Left lung (tissue), 14 donors: ENCODE measurements at places on chromosomes 1 and 21. TPM values are rescaled to one million over a fixed set of nuclear protein-coding genes. Genes with fewer than 3 reads are reported as not detected.

DNA sequence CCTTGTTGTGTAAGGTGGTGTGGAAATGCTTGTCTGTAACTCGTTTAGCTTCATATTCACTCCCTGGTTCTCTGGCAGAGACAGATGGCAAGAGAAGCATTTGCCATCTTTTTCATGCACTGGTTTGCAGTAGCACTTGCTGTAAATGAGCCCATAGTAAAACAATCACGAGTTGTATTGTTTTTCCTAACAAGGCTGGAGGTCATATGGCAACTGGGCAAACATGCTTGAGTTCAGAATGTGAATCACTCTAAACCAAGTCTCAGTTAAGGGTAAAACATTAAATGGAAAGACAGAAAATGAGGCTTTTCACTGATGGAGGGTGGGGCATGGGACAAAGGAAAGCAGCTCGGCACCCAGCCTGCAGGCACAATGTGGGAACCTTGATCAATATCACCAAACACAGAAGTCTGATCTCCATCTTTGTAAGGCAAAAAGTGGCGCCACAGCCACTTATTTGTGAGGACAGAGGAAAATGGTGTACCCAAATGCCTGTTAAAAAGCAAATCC, 26.5 kb upstream of the LPAR3 start:
- no peaks in the 10 kb centered on the region for H3K4me1 ChIP-seq
- DNase-seq, result no peak
- H3K4me3 ChIP-seq, result no peak overlapping the region

DNA sequence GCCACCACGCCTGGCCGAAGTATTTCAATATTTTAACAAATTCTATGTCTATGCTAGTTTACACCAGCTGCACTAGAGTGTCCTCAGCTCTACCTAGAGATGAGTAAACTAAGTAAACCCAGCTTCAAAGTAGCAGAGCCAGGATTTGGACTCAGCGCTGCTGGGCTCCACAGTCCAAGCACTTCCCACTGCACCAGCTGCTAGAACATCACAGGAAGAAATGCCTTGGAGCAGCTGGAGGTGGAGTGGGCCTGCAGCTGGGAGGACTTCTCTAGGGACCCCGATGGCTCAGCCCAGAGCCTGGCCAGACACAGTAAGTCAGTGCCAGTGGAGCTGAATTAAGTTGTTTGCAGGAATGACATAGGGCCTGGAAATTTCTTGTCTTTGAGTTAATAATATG, 10.2 kb upstream of the SMIM12 start:
- no peak for DNase-seq
- no peak overlapping the region for H3K4me3 ChIP-seq
- H3K27me3 ChIP-seq, result peaks cover 5% of the 10 kb centered on the region
- H3K4me1 ChIP-seq, result peaks cover 21% of the 10 kb centered on the region
- no peak overlapping the region for H3K27ac ChIP-seq

DNA sequence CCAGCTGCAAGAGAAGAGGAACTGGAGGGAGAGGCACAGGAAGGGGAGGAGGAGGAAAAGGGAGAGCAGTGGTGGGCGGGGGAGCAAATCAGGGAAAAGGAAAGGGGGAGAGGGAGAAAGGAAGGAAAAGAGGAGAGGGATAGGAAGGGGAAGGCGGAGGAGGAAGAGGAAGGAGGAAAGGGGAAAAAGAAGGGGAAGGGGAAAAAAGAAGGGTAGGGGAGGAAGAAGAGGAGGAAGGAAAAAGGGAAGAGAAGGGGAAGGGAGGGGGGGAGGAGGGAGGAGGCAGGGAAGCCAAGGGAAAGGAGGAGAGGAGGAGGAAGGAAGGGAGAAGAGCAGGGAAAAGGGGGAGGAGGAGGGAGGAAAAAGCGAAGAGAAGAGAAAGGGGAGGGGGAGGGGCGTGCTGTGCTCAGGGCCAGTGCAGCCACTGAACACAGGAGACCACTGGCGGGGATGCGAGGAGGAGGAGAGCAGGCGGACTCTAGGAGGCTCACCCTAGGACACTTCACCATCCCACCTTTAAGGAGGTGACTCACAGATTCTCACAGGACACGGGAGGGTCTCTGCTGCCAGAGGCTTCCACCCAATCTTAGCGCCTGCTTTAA, 33.1 kb downstream of the PGBD5 start:
- H3K4me3 ChIP-seq, result no peak overlapping the region
- no peak overlapping the region for H3K27ac ChIP-seq
- H3K27me3 ChIP-seq, result no peaks in the 10 kb centered on the region
- H3K4me1 ChIP-seq, result no peaks in the 10 kb centered on the region
- H3K36me3 ChIP-seq, result no peaks in the 10 kb centered on the region

GRCh38 chr1:17591814-17592430, 52.4 kb downstream of the ARHGEF10L start:
- no peak overlapping the region for H3K27ac ChIP-seq
- H3K27me3 ChIP-seq, result no peaks in the 10 kb centered on the region
- no peaks in the 10 kb centered on the region for H3K36me3 ChIP-seq

DNA sequence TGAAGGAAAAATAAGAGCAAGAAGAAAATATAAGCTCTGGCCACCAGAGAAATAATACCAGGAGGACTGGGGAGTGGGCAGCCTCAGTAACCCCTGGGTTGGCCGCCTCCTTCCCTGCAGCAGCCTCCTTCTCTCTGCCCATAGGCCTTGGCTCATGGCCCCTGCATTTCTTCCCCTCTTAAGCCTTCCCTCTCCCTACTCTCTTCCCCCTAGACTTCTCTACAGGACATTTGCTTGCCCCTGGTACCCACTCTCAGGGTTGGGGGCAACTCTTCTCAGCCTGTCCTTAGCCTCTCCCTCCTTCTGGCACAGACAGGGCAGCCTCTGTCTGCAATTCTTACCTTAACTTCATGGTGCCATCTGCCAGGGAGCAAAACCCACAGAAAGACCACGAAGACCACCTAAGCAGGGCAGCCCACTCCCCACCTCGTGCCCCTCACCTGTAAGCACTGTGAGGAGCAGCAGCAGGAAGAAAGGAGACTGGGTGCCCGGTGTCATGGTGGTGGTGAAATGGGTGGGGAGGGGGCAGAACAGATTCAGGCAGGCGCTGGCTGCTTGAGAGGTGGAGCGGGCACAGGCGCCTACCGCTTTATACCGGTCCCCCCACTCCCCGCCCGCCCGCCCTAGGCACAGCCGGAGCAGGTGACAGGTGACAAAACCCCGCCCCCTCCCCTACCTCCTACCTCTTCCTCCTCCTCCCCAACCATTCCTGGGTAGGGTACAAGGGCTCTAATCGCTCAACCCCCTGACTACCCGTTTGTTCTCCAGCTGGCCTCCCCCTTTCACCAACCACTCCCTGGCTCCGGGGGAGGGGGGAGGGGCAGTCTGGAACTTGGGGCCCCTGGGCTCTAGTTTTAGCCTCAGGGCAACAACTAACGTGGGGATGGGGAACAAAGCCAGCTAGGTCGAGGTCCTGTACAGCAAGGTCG, 15.1 kb downstream of the THBS3 start:
- peak overlapping the region; percentile 52 for H3K4me3 ChIP-seq
- DNase-seq, result peak; percentile 85
- H3K36me3 ChIP-seq, result no peaks in the 10 kb centered on the region
- H3K27ac ChIP-seq, result peak overlapping the region; percentile 91

DNA sequence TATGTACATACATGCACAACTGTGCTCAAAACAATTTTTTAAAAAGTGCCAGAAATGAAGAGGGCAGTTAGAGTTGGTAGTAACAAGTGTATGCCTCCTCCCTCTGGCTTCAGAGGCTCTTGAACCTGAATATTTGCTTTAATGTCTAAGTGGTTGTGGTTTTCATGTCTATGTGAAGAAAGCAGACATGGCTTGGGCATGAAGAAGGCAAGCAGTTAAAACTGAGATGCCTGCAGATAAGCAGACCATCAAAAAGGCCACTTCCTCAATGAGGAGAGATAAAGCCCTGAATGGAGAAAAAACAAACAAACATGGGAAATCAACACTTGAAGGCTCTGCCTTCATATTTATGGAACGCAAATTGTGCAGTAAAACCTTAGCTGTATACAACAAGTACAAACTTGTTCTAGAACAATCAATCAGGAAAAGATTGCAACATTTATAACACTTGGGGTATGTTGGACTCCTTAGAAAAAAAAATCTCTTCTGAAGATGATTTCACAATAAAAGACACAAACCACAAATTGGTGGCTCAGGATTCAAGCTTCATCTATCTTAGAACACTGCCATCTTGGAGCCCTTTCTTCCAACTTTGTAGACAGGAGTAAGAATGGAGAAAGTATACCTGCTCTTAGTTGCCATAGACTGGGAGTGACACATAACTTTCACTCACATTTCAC, 52.7 kb upstream of the PLA2G4A start:
- H3K4me1 ChIP-seq, result no peaks in the 10 kb centered on the region
- no peak overlapping the region for H3K27ac ChIP-seq
- H3K27me3 ChIP-seq, result no peaks in the 10 kb centered on the region
- no peak overlapping the region for H3K4me3 ChIP-seq
- no peaks in the 10 kb centered on the region for H3K36me3 ChIP-seq
- DNase-seq, result no peak

DNA sequence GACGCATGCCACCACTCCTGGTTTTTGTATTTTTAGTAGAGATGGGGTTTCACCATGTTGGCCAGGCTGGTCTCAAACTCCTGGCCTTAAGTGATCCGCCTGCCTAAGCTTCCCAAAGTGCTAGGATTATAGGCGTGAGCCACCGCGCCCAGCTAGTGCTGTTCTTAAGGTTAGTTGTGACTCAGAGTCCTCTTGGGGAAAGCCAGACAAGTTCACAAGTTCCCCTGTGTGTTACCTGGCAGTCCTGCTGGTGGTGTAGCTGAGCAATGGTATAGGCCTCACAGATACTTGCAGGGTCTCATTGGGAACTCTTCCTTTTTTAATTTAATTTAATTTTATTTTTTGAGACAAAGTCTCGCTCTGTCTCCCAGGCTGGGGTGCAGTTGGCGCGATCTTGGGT, 10.6 kb downstream of the CFAP126 start:
- no peaks in the 10 kb centered on the region for H3K4me1 ChIP-seq
- no peak for DNase-seq
- H3K27ac ChIP-seq, result no peak overlapping the region
- peaks cover 28% of the 10 kb centered on the region for H3K36me3 ChIP-seq
- no peaks in the 10 kb centered on the region for H3K27me3 ChIP-seq

- H3K4me3 ChIP-seq, result no peak overlapping the region
- no peaks in the 10 kb centered on the region for H3K4me1 ChIP-seq
- no peak overlapping the region for H3K27ac ChIP-seq
These were observed 196.4 kb downstream of the KAZN start for GRCh38 chr1:14794906-14795305.

DNA sequence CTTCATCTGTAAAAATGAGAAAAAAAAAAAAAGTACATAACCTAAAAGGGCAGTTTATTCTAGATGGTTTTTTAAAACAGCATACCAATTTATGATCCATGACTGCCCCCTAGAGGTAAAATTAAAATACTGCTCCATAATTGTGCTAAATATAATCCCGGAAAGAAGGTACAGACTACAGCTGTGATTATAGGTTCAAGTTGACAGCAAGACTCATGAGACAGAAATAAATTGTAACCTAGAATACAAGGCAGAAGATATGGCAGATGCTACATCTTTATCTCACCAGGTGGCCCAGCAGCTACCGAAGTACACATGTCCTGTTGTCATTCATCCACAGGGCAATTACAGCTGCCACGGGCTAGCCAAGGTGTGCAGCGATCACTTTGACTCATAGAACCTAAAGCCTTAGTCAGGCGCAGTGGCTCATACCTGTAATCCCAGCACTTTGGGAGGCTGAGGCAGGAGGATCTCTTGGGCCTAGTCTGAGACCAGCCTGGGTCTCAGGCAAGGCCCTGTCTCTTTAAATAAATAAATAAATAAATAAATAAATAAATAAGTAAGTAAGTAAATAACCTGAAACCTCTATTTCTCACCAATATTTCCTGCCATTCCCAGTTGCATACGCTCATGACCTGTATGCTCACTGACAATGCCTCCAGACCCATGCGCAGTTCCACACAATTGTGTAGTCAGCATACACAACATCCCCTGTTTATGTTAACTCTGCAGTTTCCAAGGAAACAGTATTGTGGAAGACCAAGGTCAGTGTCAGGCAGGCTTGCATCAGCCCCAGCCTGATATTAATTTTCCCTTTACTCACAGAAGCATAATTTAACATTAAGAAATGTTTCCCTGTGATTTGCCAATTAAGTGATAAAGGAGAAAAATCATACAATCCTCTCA, 18.3 kb upstream of the PPIE start:
- no peak for DNase-seq
- no peaks in the 10 kb centered on the region for H3K4me1 ChIP-seq
- H3K27ac ChIP-seq, result no peak overlapping the region
- peaks cover 39% of the 10 kb centered on the region for H3K27me3 ChIP-seq

- H3K27me3 ChIP-seq, result peaks cover 62% of the 10 kb centered on the region
- H3K4me1 ChIP-seq, result peaks cover 20% of the 10 kb centered on the region
- no peak overlapping the region for H3K4me3 ChIP-seq
- H3K36me3 ChIP-seq, result no peaks in the 10 kb centered on the region
- peak overlapping the region; percentile 79 for H3K27ac ChIP-seq
- DNase-seq, result no peak
These were observed 142.1 kb upstream of the ARHGEF16 start for GRCh38 chr1:3312310-3312897.

DNA sequence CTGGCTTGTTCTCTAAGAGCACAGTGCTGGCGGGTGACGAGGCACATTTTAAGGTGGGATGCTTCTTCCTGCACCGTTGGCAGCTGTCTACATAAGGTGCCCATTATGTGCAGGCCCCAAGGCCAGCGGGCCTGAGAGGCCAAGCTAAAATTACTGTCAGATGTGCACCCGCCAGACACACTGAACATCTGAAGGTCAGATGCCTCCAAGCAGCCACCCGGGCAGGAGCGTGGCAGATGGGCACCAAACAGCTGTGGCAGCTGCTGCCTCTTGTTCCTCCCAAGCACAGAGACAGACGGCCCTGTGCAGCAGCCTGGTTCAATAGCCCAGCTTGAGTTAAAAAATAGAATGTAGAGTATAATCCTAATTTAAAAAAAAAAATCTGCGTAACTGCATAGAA, 211.9 kb upstream of the EDN2 start:
- H3K4me1 ChIP-seq, result peaks cover 14% of the 10 kb centered on the region
- H3K4me3 ChIP-seq, result no peak overlapping the region
- DNase-seq, result no peak
- H3K27me3 ChIP-seq, result no peaks in the 10 kb centered on the region
- no peak overlapping the region for H3K27ac ChIP-seq
- H3K36me3 ChIP-seq, result no peaks in the 10 kb centered on the region

DNA sequence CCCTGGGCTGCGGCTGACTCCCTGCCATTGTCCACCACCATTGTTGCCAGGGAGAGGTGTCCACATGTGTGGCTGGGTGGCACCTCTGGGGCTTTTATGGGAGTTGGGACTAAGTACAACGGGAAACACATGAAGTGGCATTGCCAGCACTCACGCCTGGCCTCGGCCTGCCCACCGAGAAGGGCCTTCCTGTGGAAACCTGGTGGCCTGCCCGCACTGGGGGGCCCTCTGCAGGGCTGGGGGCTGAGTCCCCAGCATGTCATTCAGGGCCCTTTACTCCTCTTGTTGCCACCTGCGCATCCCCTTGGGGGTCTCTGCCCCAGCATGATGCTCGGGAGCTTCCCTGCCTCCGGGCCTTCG, 35.5 kb upstream of the RUNX3 start:
- no peaks in the 10 kb centered on the region for H3K27me3 ChIP-seq
- no peaks in the 10 kb centered on the region for H3K4me1 ChIP-seq
- peak overlapping the region; percentile 24 for H3K27ac ChIP-seq
- no peak overlapping the region for H3K4me3 ChIP-seq

Gene KCNC4
- 7.7 TPM for total RNA-seq

Gene SGIP1
- 7.1 TPM for total RNA-seq

Gene EXO1
- 5.6 TPM for total RNA-seq

Gene NBPF10
- total RNA-seq, result 3.7 TPM

Gene AMY1A
- 2.5 TPM for total RNA-seq

Gene LCE1E
- not detected for total RNA-seq

Gene TRABD2B
- 0.99 TPM for total RNA-seq
